ENCODE measurements at places on chromosomes 2 and 18. TPM values are rescaled to one million over a fixed set of nuclear protein-coding genes. Genes with fewer than 3 reads are reported as not detected.

DNA sequence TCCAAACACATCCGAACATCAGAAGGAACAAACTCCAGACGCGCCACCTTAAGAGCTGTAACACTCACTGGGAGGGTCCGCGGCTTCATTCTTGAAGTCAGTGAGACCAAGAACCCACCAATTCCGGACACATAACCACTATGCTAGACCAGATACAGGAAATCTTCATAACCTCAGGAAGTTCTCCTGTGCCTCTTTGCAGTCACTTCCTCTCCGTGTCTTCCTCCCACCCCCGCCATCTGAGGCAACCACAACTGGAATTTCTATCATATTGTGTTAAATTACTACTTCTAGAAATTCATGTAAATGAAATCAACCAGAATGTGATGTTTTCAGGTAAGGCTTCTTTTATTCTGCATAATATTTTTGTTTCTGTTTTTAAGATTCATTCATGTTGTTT, 631.0 kb upstream of the NXPH2 start:
- no peak for DNase-seq

DNA sequence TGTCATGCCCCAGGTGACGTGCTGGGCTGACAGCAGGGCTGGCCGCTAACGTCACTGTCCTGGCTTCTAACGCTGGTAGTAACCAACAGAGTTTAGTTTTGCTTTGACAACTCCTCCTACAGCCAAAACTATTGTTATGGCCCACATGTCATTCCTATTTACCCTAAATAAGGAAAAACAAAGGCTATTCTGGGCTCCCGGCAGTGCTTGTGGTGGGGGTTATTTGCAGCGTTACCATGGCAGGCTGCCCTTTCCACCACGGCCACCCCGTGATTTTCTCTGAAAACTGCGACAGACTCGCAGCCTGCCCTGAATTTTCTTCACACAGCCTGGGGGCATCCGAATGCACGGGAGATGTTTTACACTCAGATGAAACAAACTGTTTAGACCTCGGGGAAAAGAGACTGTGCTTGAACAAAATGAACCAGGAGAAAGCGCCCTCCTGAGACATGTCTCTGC, 115.2 kb downstream of the FAM210A start:
- DNase-seq: peak; percentile 51

DNA sequence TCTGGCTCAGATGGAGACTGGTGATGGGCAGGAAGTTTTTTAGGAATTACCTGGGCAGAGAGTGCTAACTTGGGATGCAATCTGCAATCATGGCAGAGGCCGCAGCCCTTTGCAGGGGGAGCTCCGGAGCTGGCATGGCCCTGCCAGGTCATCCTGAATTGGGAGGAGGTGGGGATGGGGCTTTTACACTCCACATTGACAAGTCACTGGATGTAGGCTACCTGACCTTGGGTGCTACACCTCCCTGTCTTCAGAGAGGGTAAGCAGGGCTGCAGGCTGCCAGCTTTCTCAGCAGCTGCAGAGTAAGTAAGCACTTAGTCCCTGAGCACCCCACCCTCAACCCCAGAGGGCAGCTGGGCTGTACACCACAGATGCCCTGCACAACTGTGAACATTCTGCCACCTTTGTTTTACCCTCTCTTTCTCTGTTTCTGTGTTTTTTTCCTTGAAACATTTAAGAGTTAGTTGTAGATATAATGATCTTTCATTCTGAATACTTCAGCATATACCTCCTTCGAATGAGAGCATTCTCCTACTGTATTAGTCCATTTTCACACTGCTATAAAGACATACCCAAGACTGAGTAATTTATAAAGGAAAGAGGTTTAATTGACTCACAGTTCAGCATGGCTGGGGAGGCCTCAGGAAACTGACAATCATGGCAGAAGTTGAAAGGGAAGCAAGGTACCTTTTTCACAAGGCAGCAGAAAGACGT, 6.8 kb upstream of the HS1BP3 start:
- DNase-seq: no peak

- DNase-seq: no peak
These were observed 91.0 kb downstream of the TMEM17 start for GRCh38 chr2:62415019-62415431.

DNA sequence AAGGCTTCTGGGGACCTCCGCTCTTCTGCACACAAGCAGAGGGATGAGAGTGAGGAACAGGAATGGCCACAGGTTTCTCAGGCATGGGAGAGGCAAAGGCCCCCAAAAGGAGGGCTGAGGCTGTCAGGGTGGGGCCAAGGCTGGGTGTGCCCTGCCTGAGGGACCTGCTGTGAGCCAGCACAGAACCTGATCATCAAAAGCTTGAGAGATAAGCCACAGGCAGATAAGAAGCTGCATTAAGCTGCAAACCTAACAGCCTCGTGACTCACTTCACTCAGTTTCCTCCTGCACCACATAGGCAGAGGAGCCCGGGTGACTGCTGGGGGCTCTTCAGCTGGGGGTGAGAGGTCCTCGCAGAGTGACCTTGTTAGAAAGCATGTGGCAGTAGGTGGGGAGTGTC, 64.5 kb upstream of the LAPTM4A start:
- no peak for DNase-seq

DNA sequence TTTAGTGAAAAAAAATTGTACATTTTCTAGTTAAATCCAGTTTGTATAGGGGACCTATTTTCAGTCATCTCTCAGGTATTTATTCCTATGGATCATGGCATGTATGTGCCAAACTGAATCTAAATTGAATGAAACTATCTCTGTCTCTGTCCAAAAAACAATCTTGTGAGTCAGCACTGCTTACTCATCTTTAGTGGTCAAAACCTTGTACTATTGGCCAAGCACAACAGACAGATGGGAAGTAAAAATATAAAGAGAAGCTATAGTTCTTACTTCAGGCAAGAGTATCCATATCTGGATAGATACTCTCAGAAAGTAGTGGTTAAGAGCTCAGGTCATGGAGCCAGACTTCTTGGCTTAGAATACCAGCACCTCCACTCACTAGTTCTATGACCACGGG, 76.0 kb upstream of the KLHL14 start:
- no peak for DNase-seq

- peak; percentile 62 for DNase-seq
These were observed 67.0 kb downstream of the ZNF521 start for GRCh38 chr18:25284861-25285550.

DNA sequence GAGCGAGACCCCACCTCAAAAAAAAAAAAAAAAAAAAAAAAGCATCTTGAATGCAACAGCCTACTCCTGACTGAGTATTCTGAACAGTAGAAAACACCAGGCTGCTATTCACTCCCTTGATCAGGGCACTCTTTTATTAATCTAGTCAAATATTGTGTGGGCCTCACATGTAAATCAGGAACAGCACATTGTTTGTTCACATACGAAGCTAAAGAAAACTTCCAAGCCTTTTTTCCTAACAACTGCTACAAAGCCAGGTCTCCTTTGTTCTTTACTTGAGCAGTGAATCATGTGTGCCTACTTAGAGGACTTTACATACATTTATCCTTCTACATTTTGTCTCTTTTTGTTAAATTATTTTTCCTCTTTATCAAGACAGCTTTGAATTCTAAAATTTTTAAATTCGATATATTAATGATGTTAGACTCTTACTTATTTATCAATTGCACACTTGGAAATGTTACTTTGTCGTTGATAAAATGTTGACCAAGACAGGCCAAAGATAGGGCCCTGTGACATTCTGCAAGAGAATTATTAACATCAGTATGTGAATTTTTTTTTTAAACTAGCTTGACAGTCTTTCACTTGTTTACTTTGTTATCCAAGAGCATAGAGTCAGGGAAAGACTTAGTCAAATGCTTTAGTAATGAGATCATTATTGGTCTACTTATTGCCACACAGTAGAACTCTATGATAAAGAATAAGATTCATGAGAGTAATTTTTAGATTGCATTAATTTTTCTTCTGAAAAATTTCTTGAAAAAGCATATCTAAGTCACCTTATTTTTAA, 13.2 kb downstream of the SPATS2L start:
- DNase-seq: no peak

DNA sequence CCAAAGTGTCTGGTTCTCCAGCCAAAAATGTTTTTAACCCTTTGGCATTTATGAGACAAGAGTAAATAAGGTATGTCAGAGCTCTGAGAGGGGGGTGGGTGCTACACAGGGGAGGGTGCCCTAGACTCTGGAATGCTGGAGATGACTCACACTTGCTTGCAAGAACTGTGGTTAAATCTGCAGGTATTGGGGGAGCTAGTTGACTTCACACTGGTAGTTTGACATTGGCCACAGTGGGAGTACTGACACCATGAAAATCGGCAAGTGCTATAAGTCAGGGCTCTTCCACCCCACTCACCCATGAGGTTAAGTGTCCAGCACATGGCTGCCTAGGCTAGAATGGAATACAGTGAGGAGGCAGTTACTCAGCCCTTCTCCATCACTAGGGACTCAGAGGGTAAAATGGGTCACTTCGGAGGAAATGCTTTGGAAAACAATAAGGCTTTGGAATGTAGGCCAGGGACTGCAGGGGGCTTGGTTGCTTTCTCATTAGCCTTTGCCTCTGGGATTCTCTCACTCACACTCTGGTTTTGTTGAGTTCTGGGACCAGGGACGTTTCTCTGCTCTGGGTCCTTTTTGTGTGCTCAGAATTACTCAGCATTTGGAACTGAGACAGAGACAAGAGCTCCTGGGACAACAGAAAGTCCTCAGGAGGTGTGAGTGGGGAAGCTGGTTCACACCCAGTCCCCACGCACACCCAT, 91.6 kb downstream of the ACKR3 start:
- DNase-seq: peak; percentile 68

DNA sequence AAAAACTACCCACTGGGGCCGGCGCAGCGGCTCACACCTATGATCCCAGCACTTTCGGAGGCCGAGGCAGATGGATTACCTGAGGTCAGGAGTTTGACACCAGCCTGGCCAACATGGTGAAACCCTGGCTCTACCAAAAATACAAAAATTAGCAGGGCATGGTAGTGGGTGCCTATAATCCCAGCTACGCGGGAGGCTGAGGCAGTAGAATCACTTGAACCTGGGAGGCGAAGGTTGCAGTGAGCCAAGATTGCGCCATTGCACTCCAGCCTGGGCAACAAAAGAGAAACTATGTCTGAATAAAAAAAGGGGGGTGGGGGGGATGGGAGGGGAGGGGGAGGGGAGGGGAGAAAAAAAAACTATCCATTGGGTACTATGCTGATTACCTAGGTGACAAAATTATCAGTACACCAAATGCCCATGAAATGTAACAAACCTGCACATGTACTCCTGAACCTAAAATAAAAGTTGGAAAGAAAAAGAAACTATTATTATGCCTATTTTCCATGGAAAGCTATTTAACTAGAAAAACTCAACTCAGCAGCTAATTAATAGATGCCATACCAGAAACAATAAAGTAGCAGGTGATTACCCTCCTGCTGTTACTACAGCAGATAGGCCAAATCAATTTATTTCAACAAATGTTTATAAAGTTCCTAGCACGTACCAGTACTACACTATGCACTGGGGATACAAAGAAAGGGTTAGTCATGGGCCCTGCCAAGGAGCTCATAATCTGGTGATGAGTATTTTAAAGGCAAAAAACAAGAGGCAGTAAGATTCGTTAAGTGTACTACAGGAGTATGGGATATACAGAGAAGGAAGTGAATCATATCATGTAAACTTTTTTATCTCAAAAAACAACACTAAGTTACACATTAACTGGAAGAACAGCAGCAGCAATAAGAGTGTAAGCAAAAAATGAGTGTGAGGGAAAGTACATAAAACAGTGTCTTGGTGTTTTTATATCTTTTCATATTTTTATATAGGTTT, 112.8 kb upstream of the SLC39A10 start:
- DNase-seq: no peak

Gene C2orf74
- polyA plus RNA-seq: 13.8 TPM

Gene TDRD15
- not detected for polyA plus RNA-seq

Gene STRN
- polyA plus RNA-seq: 48.5 TPM

Gene SLC9A4
- not detected for polyA plus RNA-seq
